ENCODE measurements at places on chromosomes 4 and X.

DNA sequence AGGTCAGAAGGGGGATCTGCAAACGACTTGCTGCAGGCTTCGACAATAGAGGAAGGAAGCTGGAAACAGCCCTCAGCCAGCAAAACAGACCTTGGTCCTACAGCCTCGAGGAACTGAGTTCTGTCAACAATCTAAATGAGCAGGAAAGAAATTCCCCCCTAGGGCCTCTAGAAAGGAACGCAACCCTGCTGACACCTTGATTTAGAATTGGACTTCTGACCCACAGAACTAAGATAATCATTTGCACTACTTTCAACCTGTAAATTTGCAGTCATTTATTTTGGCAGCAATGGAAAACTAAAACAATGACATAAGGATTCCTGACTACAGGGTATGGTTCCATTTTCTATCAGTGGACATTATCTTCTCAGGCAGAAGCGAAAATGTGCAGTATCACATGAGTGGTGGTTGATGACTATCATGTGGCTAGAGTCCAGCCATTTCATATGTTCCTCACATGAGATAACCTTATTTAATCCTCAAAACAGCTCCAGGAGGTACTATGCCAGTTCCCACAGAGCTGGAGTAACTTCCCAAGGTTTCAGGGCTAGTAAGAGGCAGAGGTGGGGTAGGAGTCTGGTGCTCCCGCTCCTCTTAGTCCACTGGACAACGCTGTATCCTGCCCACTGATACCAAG is 61.6 kb downstream of the SAT1 start:
- DNase-seq: no peak

- no peak for DNase-seq
Observed at GRCh38 chr4:41512596-41512995, 25.4 kb upstream of the LIMCH1 start.

DNA sequence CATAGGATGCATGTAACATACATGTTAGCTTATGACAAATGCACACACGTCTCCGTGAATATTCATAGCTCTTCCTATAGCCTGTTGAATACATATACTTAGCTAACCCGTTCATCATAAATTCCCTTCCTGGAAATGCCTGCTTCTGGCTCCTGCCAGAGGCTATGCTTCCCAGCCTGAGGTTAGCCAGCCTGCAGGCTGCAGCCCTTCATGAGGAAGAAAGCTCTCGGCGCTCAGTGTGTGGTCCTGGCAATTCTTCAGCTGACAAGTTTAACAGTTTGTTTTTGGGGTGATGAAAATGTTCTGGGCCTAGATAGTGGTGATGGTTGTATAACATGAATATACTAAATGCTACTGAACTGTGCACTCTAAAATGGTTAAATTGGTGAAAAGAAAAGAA is 48.8 kb upstream of the MAN2B2 start:
- DNase-seq: no peak

DNA sequence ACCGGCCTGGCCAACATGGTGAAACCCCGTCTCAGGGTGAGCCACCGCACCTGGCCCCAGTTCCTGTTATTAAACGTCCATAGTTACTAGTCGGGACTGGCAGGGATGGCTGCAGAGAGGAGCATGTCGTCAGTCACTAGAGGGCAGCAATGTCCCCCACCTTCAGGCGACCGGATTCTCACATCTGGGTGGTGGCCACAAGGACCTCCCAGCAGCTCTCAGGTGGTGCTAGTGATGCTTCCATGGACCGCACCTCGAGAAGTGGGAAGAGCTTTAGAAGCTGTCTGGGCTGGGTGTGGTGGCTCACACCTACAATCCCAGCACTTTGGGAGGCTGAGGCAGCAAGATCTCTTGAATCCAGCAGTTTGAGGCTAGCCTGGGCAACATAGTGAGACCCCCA is 13.3 kb upstream of the IL3RA start:
- DNase-seq: peak; percentile 21

GRCh38 chr4:80434238-80434637 is 98.7 kb downstream of the CFAP299 start:
- no peak for DNase-seq

DNA sequence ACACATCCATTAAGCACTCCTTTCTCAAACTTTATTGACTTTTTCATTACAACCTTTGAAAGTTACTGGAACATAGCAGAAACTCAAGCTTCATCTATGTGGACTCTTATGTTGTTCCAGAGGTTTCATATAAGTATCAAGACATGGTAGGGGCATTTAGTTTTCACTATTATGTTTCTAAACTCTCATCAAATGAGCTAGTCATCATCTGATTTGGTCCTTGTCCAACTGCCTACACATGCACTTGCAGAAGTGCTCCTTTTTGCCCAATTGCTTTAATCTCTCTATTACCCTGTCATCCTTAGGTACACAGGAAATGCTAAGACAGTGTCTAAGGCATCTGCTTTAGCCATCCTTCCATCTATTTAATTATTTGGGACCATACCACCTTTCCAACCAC is 42.2 kb upstream of the EPGN start:
- DNase-seq: no peak

DNA sequence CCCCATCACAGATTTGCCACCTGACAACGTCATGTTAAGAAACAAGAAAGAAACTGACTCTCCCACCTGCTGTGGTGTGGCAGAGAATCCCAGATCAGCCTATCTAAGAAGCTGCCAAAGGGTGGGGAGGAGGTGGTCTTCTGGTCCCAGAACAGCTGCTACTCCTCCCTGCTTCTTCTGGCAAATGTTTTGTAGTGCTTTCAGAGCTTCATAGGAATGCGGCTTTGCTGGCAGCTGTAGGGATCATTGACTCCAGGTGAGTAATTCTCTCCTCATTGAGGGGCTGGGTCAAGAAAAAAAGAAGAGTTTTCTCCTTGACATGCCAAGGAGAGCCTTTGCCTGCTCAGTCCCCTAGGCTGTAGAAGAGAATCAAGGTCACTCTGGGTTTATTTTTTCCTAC is 23.3 kb downstream of the NRK start:
- no peak for DNase-seq

DNA sequence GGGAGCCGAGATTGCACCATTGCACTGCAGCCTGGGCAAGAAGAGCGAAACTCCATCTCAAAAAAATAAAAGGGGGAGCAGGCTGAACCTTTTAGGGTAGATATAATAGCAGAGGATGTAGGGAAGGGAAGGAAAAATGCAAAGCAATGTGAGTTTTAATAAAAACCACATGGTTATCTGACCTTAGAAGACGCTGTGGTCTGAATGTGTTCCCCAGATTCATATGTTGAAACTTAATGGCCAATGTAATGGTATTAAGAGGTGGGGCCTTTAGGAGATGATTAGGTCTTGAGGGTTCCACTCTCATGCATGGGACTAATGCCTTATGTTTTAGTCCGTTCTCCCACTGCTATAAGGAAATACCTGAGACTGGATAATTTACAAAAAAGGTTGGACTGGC is 114.1 kb upstream of the STX18 start:
- no peak for DNase-seq

GRCh38 chrX:148192547-148192946 is 211.4 kb downstream of the FMR1NB start:
- no peak for DNase-seq

GRCh38 chrX:87895421-87895820 is 377.8 kb downstream of the KLHL4 start:
- DNase-seq: no peak

DNA sequence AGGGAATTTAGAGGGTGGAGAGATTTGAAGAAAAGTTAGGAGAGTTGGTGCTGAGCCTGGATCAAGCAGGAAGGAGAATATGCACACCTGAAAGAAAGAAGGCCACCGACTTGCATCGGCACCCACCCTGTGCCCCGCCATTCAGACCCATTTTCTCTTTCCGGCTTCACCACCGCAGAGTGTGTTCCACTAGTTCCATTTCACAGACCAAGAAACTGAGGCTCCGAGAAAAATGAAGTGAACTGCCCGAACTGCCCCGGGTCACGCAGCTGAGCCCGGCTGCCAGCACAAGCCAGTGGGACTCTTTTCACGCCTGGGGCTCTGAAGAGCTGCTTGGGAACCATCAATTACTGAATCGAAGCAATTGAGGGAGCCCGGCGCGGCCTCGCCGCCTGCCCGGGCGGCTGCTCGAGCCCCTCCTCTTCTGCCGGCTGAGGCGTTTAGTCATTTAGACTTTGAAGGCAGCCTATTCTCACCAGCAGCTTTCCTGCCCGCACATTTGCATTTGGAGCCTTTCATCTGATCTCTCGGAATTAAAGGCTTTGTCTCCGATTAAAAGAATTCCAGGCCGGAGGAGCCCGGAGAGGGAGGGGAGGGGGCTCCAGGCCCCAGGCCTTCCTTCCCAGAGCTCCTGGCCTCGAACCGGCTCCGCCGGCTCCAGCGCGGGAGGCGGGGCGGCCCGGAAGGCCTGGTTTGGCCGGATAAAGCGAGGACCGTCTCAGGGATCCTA is 140.2 kb upstream of the PJA1 start:
- no peak for DNase-seq

- DNase-seq: no peak
Observed at GRCh38 chr4:75849461-75849860, 52.8 kb downstream of the PPEF2 start.
